ENCODE measurements at places on chromosomes 2 and 18.

GRCh38 chr2:100643906-100644501 lies 81.2 kb downstream of the PDCL3 start:
- DNase-seq = no peak

DNA sequence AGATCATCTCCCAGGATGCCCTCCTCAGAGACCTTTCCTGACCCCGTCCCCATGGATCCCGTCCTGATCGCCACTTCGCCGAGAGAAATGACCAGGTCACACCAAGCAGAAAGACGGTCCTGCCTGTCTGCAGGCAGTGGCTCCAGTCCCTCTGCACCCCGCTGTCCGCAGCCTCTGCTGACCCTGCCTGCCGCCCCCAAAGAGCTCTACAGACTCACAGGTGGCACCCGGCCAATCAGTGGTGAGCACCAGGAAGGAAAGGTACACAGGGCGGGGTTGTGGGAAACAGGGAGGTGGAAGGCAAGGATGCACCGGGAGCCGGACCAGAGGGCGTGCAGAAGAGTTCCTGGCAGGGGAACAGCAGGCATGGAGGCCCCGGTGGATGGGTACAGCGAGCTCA lies 94.8 kb downstream of the NDUFA10 start:
- DNase-seq = no peak

DNA sequence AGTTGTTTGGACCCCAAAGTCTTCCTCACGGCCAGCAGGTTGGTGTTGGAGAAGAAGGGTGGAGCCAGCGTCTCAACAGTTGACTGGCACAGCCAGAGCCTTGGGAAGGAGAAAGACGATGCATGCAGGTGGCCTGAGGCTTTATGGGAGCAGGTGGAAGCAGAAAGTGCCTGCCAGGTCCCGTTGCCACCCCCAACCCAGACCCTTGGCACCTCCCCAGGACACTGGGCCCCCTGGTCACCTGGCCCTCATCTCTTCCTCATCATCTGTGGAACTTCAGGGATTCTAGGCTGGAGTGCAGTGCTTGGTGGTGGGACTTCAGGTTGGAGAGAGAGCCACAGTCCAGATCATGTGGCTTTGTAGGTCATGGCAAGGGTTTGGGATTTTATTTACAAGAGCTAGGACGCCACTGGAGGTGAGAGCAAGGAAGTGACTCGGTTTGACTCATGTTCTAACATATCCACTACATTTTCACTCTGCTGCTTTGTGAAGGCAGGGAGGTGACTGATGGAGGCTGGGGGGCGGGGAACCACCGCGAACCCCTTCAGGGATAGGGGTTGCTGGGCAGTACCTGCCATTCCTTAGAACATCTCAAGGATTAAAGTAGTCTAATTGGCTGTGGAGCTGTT lies 62.5 kb upstream of the B3GNT7 start:
- no peak for DNase-seq

GRCh38 chr18:3663870-3664512 lies 214.0 kb downstream of the TGIF1 start:
- no peak for DNase-seq

DNA sequence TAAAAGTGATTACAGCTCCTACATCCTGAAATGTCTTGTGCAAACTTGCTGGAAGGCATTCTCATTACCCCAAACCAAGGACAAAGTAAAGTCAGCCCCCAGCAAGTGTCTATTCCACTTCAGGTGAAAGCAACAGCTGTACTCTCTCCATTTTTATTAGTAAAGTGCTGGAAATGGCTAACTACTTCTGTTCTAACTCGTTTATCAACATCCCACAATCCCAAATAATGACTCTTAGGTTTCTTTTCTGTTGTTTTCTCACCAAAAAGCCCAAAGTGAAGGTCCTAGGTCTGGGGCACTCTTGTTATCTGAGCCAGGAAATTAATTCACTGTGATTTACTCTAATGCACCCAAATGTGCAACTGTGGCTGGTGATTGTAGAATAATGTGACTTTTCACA lies 105.7 kb downstream of the LRRC30 start:
- DNase-seq = no peak

DNA sequence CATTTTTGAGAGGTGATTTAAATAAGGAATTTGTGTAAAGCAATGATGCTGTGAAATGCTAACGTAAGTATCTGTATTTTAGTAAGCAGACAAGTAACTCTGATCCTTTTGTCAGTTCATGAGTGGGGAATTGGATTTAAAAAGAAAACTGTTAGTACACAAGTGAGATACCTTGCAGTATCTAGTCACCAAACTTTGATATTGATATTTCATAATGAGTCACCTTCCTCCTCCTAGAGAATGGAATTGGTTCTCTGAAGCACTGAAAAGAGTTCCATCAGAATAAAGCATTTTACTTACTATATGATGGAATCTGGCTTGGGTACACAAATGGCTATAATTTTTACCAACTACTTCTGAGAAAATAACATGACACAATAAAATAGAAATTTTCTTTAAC lies 232.2 kb downstream of the ZNF804A start:
- no peak for DNase-seq

- no peak for DNase-seq
These were observed 28.4 kb downstream of the ADCYAP1 start for GRCh38 chr18:933082-933481.

DNA sequence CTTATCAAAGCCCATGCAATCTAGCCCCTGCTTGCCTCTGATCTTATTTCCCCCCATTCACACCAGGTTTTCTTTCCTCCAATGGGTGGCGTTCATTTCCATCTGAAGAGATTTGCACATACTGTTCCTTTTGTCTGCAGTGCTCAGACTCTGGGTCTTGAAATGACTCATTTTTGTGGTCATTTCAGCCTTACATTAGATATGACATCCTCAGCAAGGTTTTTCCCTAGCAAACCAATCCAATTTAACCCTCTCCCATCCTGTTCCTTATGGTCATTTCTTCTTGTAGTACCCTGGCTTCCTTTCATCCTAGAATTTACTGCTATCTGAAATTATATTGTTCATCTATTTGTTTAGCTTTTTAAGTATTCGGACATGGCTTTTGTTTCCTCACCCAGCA lies 42.5 kb upstream of the SCN1A start:
- no peak for DNase-seq

GRCh38 chr2:16853088-16853487 lies 187.5 kb upstream of the CYRIA start:
- DNase-seq = no peak

DNA sequence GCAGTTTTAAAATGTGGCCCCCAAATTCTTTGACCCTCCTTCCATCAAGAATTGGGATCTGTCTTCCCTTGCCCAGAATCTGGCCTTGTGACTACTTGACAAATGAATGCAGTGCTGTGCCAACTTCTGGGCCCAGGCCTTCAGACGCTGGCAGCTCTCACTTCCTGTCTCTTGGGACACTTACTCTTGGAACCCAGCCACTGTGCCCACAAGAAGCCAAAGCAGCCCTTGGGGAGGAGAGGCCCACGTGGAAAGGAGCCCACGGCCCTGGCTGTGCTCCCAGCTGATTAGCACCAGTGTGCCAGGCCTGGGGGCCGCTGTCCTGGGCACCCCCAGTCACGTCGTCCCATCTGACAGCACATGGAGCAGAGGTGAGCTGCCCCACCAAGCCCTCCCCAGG lies 56.6 kb downstream of the RPL37A start:
- DNase-seq = peak; percentile 72

GRCh38 chr2:134127496-134127895 lies 126.4 kb upstream of the MGAT5 start:
- DNase-seq = no peak

GRCh38 chr2:111157798-111158197 lies 37.1 kb downstream of the BCL2L11 start:
- no peak for DNase-seq

DNA sequence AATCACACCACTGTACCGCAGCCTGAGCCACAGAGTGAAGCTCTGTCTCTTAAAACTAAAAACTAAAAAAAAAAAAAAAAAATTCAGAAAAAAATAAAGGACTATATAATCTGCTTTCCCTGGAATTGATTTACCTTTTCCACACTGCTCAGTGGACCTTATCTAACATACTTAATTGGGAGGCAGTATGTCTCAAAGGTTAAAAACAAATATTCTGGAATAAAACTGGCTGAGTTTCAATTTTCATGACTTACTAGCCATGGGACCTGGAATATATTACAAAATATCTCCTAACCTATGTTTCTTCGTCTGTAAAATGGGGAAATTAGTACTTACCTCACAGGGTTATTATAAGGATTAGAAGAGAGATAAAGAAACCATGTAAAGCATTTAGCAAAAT lies 11.8 kb downstream of the NCKAP1 start:
- no peak for DNase-seq

DNA sequence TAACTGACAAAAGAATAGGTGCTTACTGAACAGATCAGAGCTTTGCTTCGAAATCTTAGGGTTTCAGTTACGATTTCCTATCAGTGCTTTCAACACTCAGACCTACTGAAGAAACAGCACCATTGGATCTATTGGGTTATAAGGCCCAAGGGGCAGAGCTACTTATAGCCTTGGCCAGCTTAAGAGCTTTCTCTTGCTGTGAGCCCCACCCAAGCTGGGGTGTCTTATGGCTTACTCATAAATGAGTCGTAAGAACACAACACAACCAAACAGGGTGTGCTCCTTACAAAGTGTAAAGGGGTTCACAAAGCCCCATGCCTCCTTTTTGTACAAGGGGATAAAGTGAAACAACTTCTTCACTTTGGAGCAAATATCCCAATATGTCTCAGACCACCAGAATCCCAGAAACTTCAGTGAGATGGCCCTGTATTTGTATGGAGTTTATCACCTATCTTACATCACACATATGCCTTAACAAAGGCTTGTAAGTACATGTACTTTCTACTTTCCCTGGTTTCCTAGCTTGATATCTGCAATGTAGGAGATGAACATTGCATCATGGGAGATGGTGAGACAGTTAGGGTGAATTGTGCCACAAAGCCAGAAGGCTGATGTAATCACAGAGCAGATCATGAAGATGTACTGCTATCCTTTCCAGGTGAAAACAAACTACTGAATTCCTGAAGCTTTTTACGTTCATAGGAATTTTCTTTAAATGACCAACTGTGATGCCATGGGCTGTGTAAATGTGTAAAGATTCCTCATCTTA lies 115.5 kb upstream of the GLI2 start:
- no peak for DNase-seq

DNA sequence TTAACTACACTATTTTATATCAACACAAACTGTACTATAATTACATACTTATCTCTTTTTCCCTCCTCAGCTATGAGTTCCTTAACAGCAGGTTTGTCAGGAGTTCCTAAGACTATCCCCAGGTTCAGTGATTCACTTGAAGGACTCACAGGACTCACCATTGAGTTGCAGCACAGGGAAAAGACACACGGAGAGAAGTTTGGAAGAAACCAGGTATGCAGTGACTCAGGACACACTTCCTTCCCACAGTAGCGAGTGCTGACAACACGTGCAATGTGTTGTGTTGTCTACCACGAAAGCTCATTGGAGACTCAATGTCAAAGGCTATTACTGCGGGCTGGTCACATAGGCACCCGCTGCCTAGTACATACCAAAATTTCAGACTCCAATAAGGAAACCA lies 32.0 kb downstream of the MGAT4A start:
- no peak for DNase-seq

DNA sequence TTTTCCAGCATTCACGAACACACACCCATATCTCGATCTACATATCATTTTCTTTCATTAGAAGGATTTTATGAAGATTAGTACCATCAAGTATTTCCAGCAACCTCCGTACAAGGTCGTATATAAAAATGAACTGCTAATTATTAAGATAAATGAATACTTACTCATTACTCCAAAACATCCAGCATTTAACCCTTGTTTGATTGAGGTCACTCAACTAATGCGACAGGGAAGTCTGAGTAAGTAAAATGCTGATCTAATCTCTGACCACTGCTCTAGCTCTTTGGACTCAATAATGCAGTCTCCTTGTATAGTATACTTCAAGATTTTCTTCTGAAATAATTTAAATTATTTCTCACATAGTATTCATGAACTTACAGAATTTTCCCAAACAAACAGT lies 2.0 kb downstream of the ABHD3 start:
- DNase-seq = no peak

- peak; percentile 75 for DNase-seq
These were observed 68.3 kb downstream of the TNS1 start for GRCh38 chr2:217934321-217935131.

DNA sequence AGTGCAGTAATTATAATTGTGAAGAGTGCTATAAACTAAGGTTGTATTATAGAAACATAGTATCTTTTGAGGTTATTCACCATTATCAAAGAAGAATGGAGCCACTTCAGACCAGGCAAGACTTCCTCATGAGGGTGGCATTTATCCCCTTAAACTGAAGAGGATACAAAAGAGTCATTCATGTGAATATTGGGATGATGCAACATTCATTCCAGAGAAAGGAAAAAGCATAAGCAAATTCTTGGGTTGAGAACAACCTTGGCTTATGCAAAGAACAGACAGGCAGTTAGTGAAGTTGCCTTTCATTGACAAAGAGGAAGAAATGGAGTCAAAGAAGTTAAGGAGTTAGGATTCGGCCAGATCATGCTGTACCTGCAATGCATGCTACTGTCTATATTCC lies 682.5 kb downstream of the MBD2 start:
- no peak for DNase-seq

DNA sequence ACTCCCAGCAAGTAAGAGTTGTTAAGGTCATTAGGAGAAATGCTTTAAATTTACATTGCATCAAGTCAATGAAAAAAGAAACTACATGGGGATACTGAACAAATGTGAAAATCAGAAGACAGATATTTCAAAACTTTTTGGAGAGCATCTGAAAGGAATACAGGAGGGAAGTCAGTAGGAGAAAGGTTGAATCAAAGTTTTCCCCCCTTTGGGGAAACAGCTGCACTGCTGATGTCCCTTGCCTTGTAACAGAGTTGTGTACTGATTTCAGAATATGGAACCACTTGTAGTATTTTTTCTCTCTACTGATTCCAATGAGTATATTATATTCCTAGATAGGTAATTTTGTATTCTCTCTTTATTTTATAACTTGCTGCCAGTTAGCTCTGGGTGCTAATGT lies 592.5 kb upstream of the ZEB2 start:
- DNase-seq = no peak

DNA sequence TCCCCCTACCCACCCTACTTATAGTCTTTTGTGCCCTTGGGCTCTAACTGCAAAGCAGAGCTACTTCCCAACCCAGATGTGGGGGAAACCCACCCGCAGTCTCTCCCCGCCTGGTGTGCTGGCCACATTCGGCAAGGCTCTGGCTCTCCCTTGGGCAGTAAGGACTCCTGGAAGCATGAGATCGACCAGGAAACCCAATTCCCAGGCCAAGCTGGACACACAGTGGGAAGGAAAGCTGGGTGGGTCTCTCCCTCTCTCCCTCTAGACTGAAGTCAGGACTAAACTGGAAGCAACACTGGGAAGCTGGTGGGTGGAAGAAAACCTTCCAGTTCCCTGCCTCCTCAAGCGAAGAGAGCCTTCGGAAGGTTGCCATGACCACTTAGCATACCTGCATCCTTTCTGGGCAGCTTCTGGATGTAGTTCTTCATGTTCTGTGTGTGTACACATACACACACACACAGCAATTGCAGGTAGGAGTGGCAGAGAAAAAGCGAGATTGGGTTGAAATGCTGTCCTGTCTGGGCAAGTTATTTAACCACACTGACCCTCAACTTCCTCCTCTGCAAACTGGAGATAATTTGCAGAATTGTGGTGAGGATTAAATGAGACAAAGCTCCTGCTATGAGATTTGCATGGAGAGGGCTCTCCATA lies 33.9 kb downstream of the ZBTB7C start:
- DNase-seq = peak; percentile 22

- DNase-seq = peak; percentile 94
These were observed 34.0 kb upstream of the SPTBN1 start for GRCh38 chr2:54422072-54422581.
